ENCODE measurements at places on chromosomes 1 and 21.

GRCh38 chr1:151574575-151575529, 34.7 kb downstream of the TUFT1 start:
- DNase-seq, result no peak

GRCh38 chr1:36383240-36383639, 2.5 kb downstream of the STK40 start:
- no peak for DNase-seq

- no peak for DNase-seq
Measured at GRCh38 chr1:51699391-51699790, 82.5 kb downstream of the OSBPL9 start.

DNA sequence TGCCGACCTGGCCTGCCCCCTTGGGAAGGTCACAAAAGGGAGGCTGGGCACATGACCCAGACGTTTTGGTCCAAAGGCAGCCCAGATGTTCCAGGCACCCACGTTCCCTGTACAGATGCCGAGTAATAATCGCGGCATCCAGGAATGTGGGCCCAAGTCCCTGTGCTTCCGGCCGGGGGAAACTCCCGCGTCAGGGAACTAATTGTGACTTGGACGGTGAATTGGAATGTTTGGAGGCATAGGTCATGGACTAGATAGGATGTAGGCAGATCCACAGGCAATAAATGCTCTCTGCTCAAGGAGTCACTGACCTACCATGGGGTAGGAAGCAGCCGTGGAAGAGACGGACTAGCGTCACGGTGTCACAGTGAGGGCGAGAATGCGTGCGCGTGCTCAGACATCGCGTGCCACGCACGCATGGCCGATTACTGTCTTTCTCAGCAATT, 178.4 kb downstream of the DUSP10 start:
- no peak for DNase-seq

- DNase-seq, result no peak
Measured at GRCh38 chr1:228197555-228198147, 10.2 kb upstream of the OBSCN start.

GRCh38 chr21:34952701-34953100, 96.4 kb downstream of the RUNX1 start:
- no peak for DNase-seq

DNA sequence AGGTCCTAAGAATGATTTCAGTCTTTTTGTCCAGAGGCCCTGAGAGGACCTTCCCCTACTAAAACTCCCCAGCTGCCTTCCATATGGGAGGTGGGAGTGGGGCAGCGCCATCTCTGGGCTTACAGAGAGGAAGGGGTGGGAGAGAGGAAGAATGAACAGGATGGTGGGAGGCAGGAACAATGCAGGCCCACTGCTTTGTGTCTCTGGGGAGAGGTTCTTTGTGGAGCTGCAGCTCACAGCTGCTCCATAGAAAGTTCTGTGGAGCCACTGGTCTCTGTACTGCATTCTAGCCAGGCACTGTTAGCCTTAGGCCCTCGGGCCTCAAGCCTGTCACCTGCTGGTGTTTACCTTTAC, 43.6 kb upstream of the A3GALT2 start:
- no peak for DNase-seq

DNA sequence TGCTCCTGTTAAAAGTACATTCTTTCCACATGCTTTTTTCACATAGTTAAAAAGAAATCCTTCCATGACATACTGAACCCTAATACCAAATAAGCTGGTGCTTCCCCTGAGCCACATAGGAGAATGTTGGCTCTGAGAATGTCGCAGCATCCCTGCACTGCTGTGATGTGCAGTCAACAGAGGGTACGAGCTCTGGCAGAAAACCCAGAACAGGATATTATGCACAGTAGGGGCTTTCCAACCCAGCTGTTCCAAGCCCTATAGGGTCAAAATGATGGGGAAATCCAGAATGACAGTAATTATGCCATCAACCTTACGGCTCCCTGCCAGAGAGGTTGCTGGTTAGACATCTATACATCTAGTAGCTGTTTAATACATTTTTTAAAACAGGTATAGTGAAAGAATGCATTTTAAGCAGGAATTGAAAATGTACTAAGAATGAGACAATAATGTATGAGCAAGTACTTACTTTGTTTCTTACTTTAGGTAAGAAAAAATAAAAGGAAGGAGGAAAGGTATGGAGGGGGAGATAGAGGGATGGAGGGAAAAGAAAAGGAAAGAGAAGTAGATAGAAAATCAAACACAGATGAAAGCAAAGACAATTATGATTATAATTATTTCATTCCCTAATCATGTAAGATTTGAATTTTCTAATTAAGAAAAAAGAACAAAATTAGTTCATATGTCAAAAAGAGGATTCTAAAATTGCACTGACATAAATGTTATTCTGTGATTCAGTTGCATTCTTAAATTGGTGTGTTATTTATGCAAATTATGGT, 126.0 kb downstream of the NR5A2 start:
- DNase-seq, result no peak

GRCh38 chr1:5532811-5533210, 459.4 kb downstream of the NPHP4 start:
- DNase-seq, result no peak

DNA sequence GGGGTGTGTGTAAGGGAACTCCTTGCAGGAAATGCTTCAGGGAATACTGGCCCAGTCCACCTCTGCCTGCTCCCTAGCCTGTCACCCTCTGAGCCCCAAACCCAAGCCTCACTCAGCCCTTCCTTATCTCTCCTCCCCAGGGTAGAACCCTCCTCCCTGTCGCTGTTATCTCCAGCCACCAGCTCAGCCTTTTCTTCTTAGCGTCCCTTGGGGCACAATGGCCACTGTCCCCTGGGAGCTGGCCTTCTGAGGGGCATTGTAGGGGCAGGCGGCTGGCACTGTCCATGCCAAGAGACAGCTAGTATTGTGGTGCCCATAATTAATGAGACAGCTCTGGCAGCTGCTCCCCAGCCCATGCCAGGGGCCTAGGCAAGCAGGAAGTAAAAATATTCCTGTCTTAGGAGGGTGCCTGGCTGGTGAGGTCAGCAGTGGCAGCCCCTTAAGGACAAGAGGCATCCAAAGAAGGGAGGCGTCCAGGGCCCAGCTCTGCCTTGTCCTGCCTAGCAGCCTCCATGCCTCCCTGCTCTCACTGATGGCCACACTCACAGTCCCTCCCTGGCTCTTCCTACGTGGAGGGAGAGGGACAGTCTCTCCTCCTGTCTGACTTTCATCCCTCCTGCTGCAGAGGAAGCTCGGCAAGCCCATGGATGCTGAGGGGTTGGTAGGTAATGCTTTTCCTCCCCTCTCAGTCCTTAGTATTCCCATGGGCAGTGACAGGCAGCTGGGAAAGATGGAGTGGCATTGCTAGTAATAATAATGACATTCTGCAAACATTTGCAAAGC, 37.5 kb downstream of the KCNQ4 start:
- no peak for DNase-seq

DNA sequence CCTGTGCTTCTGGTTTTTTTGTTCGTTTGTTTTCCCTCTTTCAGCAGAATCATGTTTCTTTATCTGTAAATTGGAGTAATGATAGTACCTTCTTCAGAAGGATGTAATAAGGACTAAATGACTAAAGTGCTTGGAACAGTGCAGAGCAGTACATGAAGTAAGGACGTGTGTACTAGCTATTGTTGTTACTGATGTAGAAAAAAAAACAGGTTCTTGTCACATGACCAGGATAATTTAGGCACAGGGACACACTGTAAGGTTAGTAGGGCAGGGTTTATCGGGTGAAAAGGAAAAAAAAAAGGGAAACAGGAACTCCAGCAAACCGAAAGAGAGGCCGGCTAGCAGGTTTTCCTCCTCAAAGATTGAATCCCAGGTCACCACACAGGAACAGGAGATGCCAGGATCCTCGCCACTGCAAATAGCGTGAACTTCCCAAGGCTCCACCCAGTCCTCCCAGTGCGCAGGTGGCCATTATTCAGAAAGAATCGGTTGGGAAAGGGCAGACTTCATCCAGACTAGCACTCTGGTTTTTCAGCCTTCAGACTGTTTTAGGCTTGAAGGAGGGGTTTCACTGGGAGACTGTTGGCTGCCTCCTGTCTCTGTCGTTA, 63.8 kb upstream of the PRRC2C start:
- DNase-seq, result no peak

DNA sequence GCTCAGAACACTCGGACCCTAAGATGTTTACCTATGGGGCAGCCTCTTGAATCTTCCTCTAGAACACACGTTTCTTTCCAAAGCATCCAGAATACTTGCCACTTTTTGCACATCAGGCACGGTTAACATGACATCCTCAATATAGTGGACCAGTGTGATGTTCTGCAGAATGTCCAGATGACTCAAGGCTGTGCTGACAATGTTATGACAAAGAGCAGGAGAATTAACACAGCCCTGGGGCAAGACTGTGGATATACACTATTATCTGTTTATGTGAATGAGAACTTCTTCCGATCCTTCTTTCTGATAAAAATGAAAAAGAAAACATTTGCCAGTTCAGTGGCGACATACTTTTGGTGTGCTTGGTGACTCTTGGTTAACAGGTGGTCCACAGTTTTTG, 154.3 kb downstream of the PDE4B start:
- no peak for DNase-seq

GRCh38 chr1:159746666-159747065, 32.3 kb upstream of the CRP start:
- DNase-seq, result no peak

DNA sequence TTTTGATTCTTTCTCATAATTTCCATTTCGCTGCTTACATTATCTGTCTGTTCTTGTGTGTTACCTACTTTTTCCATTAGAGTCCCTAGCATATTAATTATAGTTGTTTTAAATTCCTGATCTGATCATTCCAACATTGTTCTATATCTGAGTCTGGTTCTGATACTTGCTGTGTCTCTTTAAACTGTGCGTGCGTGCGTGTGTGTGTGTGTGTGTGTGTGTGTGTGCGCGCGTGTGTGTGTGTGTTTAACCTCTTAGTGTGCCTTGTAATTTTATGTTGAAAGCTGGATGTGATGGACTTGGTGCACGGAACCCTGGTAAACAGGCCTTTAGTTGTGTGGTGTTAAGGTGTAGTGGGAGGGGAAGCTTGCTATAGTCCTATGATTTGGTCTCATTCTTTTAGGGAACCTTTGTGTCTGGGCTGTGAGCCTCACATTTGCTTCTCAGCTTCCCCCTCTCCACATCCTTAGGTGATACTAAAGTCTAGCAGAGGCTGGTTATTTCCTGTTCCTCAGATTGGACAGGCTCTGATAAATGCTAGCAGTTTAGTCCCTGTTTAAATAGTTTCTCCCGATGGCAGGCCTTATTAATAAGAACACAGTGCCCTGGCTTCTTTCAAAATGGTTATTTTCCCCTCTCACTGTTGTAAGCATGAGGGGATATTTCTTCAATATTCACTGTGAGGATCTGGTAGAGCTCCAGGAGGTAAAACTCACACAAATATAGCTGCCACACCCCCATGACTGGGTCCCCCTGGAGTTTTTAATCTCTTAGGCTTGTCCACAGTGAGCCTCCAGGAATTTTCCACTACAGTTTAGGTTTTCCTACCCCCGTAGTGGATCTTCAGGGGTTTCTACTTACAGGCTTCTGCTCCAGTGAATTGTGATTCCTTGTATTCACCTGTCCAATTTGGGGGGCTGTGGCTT, 118.3 kb downstream of the GALNT2 start:
- no peak for DNase-seq

- no peak for DNase-seq
Measured at GRCh38 chr1:228437424-228437962, 20.8 kb upstream of the TRIM17 start.

DNA sequence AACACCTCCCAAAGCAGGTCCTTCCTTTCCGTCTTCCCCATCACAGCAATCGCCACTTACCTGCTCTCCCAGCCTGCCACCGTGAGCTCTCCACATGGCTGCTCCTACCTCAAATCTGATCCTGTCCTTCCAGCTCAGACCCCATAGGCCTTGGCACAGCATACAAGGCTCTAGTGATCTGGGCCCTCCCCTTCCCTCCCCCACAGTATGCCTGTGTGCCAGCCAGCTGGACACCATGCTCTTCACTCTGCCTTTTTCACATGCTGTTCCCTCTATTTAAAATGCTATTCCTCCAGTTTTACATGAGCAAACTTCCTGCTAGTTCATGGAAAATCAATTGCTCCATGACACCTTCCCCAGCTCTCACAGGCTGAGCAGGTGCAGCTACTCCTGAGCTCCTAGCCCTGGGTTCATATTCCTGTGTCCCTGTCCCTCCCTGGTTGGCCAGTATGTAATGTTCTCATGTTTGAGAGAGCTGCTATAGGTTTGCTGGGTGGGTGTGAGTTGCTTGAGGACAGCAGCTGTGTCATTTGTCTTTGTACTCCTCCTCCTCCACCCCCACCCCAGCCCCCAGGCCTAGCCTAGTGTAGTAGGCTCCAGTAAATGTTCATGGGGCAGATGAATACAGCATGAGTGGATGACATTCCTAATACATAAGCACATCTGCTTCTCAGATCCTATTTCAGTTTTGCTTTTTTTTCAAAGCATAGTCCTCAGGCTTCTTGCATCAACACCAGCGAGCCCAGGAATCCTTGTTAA, 6.3 kb upstream of the TNNT2 start:
- no peak for DNase-seq

DNA sequence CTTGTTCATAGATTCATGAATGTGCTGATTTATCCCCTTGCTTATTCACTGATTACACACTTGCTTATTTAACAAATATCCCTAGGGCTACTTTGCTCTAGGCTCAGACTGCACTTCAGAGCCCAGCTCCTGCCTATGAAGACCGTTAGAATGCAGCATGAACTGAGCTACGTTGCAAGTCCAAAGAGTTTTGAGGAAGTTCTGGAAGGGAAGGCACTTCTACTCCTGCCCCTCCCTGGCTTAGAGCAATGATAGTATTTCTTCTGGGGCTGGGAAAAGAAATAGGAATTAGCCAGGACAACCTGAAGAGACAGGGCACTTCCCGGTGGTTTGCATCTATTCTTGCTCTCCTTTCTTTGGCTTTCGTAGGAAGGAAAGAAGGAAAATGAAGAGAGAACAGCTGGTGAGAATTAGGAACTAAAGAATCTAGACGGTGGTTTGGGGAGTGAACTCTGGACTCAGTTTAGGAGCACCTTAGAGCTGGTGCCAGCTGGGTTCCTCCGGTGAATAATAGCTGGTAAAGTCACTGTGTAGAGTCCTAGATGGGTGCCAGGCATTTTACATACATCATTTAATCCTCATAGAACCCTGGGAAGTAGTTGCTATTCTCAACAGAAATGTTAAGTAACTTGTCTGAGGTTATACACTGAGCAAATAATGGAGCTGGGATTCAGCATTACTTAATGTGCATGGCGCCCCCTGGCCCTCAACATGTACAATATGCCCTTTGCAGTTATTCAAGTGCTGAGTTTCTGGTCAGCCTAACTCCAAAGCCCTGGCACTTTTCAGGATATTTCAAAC, 65.9 kb downstream of the NDUFS5 start:
- no peak for DNase-seq

- DNase-seq, result no peak
Measured at GRCh38 chr1:85465099-85465785, at the start of gene DDAH1. TSS of gene DDAH1 (minus strand) at chr1:85465159. CDS start at chr1:85465045, 114 bp downstream.

DNA sequence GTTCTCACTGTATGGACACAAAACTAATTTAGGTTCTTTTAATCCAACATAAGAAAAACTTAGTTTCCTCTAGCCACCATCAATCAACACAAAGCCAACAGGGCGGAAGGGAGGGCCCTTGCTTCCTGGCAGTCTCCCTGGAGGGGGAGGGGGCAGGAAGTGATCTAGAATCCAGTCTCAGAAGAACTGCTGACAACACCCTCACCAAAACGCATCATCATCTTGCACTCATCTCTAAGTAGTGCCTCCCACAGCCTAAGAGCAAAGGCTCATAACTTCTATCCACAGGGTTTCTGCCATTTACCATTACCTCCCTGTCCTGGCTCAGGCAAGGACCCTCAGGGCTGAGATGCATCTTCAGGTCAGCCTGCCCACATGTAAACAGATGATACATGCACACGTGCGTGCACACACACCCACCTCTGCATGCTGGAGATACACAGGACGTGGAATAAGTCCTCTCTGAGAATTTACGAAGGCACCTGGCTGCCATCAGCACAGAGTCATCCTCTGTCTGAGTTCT, 20.5 kb downstream of the HIVEP3 start:
- no peak for DNase-seq
